ENCODE measurements at places on chromosomes 7 and 10. TPM values are rescaled to one million over a fixed set of nuclear protein-coding genes. Genes with fewer than 3 reads are reported as not detected.

DNA sequence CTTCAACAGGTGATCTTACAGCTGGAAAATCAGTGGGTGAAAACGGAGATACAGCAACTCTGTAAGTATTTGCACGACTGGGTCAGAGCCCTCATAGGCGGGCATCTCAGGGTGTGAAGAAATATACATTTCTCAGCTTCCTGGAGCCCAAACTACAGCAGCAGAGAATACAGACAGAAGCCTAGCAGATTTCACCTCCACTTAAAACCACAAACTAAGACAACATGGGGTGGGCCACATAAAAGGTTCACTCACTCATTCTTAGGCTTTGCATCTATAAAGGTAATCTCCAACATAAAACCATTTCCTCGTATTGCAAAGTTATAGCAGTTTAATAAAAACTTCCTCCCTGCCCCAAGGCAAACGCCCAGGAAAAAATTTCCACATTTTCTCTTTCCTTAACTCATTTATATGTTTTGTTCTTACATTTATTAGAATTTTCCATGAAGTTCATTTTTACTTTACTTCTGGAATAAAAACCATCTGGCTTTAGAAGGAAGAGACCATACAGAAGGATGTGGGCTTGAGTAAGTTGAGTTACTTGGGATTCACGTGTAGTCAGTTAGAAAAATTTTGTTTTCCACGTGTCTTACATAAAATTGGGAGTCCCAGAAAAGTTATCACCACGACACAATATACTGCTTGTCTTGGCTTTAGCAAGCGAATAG is 327.1 kb downstream of the FRMD4A start:
- no peak for DNase-seq

GRCh38 chr10:34200355-34200901 is 614.7 kb downstream of the PARD3 start:
- no peak for DNase-seq

KAZALD1 gene
- total RNA-seq = 30.1 TPM

DNA sequence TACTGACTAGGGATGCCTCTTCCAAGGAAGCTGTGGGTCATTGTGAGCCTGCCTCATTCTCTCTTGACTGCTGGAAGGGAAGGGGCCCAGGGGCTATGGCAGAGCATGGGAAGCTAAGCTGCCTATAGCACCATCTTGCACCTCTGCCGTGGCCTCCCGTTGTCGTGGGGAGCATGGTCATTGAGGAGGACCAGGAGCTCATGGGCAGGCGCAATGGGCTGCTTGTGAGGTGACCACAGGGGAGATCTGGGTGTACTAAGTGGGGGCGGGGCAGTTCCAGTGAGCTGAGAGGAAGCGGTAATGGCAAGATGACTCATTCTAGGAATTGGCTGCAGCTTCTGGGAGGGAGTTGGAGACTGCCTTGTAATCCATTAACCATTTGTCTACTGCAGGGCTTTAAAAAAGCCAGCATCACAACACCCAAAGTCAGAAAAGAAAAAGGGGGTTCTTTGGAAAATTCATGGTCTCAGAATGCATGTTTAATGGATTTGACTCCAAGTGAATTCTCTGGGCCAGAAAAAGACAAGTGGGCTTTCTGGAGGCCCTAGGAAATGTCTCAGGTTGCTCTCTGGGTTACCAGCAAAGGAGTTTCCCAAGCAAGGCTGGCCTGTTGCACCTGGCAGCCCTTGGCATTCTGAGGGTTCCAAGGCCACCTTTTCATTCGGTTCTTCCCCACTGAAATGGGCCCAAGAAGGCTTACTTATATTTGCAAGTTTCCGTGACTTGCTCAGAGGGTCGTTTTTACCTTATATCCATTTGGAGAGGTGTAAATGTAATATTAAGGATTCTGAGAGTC is 3.6 kb downstream of the DUSP5 start:
- DNase-seq = peak; percentile 96

SLC16A12 gene
- total RNA-seq = under 0.01 TPM
